ENCODE measurements at places on chromosomes 16 and 17.

DNA sequence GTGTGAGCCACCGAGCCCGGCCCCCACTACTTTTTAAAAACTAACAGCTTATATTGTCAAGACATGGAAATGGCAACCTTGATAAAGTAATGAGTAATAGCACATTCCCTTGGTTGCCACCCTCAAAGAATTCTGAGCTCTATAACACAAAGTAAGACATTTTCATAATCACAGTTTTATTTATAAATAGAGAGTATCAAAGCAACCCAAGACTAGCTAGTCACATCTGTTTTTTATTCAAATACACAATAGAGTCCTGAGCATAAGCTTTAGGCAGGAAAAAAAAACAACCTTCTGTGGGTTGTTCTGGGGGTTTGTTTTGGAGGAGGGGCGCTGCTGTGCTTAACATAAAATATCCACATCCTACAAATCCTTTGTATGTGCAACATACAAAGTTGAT, 68.7 kb downstream of the CEP95 start:
- no peak overlapping the region for H3K27ac ChIP-seq
- peaks cover 6% of the 10 kb centered on the region for H3K36me3 ChIP-seq
- H3K27me3 ChIP-seq: no peaks in the 10 kb centered on the region
- no peak for DNase-seq
- H3K4me3 ChIP-seq: no peak overlapping the region

- H3K27ac ChIP-seq: no peak overlapping the region
- H3K36me3 ChIP-seq: no peaks in the 10 kb centered on the region
- no peak overlapping the region for H3K4me3 ChIP-seq
- H3K27me3 ChIP-seq: no peaks in the 10 kb centered on the region
- no peak for DNase-seq
Measured at GRCh38 chr17:61786088-61786487, 77.2 kb downstream of the BRIP1 start.

DNA sequence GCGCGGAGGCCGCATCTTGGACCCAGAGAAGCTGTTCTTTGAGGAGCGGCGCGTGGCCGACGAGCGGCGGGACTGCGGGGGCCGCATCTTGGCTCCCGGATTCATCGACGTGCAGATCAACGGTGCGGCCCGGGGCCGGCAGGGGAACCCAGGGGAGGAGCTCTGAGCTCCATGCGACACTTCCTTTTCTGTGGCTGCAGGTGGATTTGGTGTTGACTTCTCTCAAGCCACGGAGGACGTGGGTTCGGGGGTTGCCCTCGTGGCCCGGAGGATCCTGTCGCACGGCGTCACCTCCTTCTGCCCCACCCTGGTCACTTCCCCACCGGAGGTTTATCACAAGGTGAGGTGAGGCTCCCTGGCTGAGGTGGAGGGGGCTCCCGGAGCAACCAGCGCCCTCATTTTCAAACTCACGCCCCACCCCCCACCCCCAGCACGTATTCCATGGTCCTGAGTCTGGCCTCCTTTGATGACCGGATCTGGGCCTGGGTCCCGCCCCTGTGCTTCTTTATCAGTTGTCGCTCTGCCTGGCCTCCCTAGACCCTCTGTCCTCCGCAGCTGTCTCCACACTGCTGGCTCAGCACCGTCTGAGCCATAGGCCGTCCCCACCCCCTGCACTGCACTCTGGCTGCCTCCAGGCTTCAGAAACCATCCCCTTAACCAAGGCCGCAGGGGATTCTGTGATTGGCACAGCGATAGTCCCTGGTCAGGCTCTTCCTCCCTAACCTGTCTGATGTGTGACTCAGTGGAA, 787 bp downstream of the AMDHD2 start:
- no peaks in the 10 kb centered on the region for H3K27me3 ChIP-seq
- peak overlapping the region; percentile 54 for H3K4me3 ChIP-seq
- DNase-seq: peak; percentile 9
- peaks cover 4% of the 10 kb centered on the region for H3K36me3 ChIP-seq
- H3K4me1 ChIP-seq: peaks cover 50% of the 10 kb centered on the region

DNA sequence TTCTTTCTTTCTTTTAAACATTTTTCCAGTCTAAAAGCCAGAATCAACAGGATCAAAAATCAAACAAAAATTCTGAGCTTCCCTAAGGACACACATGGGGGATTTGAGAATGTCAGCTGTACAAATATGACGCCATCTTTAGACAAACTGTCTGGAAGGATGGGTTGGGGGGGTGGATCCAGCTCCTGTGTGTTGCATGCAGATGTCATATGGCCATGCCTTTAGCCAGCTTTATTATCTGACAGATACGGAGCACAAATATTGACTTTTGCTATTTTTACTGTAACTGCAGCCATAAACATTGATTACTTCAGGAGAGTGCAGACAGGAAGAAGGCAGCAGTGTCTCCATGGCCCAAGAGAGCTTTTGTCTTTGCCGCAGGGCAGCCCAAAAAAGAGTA, 279.4 kb upstream of the ELAC2 start:
- H3K36me3 ChIP-seq: no peaks in the 10 kb centered on the region
- no peak for DNase-seq
- peak overlapping the region; percentile 33 for H3K27ac ChIP-seq
- no peak overlapping the region for H3K4me3 ChIP-seq
- no peaks in the 10 kb centered on the region for H3K4me1 ChIP-seq

DNA sequence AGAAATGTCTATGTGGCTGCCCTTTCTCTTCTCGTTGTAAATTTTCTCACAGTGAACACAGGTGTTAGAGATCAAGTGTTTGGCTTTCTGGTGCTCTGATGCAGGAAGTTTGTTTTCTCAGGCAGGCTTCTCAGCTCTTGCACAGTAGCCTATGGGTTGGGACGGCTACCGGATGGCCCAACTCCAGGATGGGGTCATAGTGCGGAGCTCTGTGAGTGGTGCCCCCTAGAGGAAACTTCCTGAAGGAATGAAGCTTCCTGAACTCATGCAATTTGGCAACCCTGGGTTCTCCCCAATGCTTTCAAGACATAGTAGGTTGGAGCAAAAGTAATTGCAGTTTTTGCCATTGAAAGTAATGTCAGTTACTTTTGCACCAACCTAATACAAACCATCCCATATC, 407.5 kb upstream of the HSBP1 start:
- no peaks in the 10 kb centered on the region for H3K27me3 ChIP-seq
- no peak overlapping the region for H3K4me3 ChIP-seq
- no peak overlapping the region for H3K27ac ChIP-seq
- H3K36me3 ChIP-seq: no peaks in the 10 kb centered on the region

GRCh38 chr17:7213895-7214299, 5.7 kb downstream of the DLG4 start:
- peaks cover 53% of the 10 kb centered on the region for H3K4me1 ChIP-seq
- no peaks in the 10 kb centered on the region for H3K27me3 ChIP-seq

DNA sequence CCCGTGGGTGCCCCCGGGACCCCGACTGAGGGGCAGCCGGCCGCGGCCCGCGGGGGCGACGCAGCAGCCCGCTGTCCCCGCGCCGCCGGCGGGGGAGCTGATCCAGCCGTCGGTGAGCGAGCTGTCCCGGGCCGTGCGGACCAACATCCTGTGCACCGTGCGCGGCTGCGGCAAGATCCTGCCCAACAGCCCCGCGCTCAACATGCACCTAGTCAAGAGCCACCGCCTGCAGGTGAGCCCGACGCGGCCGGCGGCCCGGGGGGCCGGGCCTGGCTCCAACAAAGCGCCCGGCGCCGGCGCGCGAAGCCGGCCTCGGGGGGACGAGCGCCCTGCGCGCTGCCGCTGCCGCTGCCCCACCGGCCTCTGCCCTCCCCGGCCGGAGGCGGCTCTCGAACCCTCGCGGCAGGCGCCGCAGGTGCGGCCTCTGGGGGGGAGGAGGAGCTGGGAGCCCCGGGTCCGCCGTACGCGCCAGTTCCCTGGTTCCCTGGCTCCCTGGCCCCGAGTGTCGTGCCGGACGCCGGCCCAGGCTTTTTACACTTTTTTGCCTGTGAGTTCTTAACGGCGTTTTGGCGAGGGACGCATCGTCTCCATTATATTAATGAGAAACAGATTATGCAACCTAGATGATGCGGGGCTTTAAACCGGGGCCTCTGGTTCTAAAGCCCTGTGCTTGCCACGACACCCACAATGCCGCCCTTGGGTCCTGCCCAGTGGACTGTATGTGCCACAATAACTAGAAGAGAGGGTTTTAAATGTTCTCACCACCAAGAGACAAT, 521 bp downstream of the ATMIN start:
- H3K36me3 ChIP-seq: peaks cover 3% of the 10 kb centered on the region
- peak overlapping the region; percentile 95 for H3K4me3 ChIP-seq
- H3K27me3 ChIP-seq: no peaks in the 10 kb centered on the region
- peak overlapping the region; percentile 87 for H3K27ac ChIP-seq
- peak; percentile 12 for DNase-seq
- H3K4me1 ChIP-seq: peaks cover 25% of the 10 kb centered on the region

- H3K27me3 ChIP-seq: no peaks in the 10 kb centered on the region
- H3K27ac ChIP-seq: no peak overlapping the region
- H3K36me3 ChIP-seq: no peaks in the 10 kb centered on the region
- DNase-seq: no peak
- H3K4me3 ChIP-seq: no peak overlapping the region
Measured at GRCh38 chr16:15498427-15499175, 64.2 kb downstream of the BMERB1 start.

DNA sequence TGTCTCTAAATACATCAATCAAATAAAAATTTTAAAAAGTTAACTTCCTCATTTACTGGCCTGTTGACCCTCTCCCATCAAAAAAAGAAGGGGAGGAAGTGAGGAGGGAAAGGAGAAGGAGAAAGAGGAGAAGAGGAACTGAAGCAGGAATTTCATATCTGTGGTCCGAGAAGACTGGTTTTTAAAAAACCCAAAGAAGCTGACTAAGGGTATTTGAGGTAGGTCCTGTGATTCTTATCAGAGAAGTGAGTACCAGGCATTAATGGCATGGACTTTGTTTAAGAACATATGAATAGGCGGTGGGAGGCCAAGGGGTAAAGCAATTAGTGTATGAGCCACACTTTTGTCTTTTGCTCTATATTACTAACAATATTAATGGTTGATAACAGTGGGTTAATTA, 2.0 kb downstream of the SLC46A1 start:
- no peak overlapping the region for H3K27ac ChIP-seq
- H3K27me3 ChIP-seq: no peaks in the 10 kb centered on the region
- no peak overlapping the region for H3K4me3 ChIP-seq
- no peak for DNase-seq
- H3K4me1 ChIP-seq: peaks cover 21% of the 10 kb centered on the region
- H3K36me3 ChIP-seq: peaks cover 20% of the 10 kb centered on the region

GRCh38 chr16:53817117-53817755, 113.3 kb downstream of the FTO start:
- no peaks in the 10 kb centered on the region for H3K36me3 ChIP-seq
- DNase-seq: no peak
- no peaks in the 10 kb centered on the region for H3K27me3 ChIP-seq
- H3K4me1 ChIP-seq: peaks cover 12% of the 10 kb centered on the region

GRCh38 chr16:68074850-68075555, 10.2 kb upstream of the NFATC3 start:
- H3K27ac ChIP-seq: no peak overlapping the region
- no peaks in the 10 kb centered on the region for H3K27me3 ChIP-seq
- no peak overlapping the region for H3K4me3 ChIP-seq
- DNase-seq: no peak
- H3K4me1 ChIP-seq: peaks cover 30% of the 10 kb centered on the region
- peaks cover 5% of the 10 kb centered on the region for H3K36me3 ChIP-seq

- no peaks in the 10 kb centered on the region for H3K36me3 ChIP-seq
- no peak for DNase-seq
- no peak overlapping the region for H3K27ac ChIP-seq
- H3K4me3 ChIP-seq: no peak overlapping the region
- H3K4me1 ChIP-seq: no peaks in the 10 kb centered on the region
Measured at GRCh38 chr17:48563385-48563838, 14.7 kb downstream of the HOXB4 start.

GRCh38 chr16:52386694-52387093, 160.2 kb downstream of the TOX3 start:
- H3K27me3 ChIP-seq: no peaks in the 10 kb centered on the region
- H3K36me3 ChIP-seq: no peaks in the 10 kb centered on the region
- no peak for DNase-seq
- no peaks in the 10 kb centered on the region for H3K4me1 ChIP-seq
- H3K4me3 ChIP-seq: no peak overlapping the region
- no peak overlapping the region for H3K27ac ChIP-seq

GRCh38 chr16:88088161-88088581, 136.9 kb downstream of the BANP start:
- no peaks in the 10 kb centered on the region for H3K36me3 ChIP-seq
- no peak overlapping the region for H3K4me3 ChIP-seq
- H3K27ac ChIP-seq: no peak overlapping the region
- no peaks in the 10 kb centered on the region for H3K27me3 ChIP-seq
- no peak for DNase-seq
- no peaks in the 10 kb centered on the region for H3K4me1 ChIP-seq

DNA sequence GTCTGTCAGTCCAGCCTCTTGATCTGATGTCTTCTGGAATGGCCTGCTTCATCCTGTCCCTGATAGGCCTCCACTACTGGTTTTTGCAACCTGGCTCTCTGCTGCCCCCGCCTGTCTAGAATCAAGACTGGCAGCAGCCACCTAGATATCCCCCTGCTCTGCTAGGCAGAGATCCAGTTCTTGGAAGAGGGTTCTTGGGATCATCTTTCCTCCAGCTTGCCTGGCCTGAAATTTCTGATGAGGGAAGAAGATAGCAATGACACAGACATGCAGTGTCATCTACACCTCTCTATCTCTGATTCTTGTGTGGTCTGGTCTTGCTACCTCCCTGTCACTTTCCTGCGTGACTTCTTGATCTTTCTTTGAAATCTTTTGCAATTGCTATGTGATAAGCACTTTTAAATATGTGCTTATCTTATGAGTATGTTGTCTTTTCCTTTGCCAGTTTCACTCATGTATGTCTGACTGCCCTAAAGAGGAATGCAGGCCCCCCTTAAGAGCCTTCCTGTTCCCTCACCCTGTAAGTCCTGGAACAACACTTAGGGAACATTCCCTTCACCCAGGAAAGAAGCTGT, 20.3 kb upstream of the NFATC3 start:
- no peaks in the 10 kb centered on the region for H3K27me3 ChIP-seq
- peaks cover 26% of the 10 kb centered on the region for H3K4me1 ChIP-seq
- H3K36me3 ChIP-seq: peaks cover 47% of the 10 kb centered on the region
- no peak overlapping the region for H3K4me3 ChIP-seq

- DNase-seq: no peak
- no peaks in the 10 kb centered on the region for H3K27me3 ChIP-seq
- peaks cover 35% of the 10 kb centered on the region for H3K4me1 ChIP-seq
- H3K36me3 ChIP-seq: no peaks in the 10 kb centered on the region
- H3K4me3 ChIP-seq: no peak overlapping the region
- peak overlapping the region; percentile 39 for H3K27ac ChIP-seq
Measured at GRCh38 chr17:43640491-43641252, 21.1 kb downstream of the MEOX1 start.

DNA sequence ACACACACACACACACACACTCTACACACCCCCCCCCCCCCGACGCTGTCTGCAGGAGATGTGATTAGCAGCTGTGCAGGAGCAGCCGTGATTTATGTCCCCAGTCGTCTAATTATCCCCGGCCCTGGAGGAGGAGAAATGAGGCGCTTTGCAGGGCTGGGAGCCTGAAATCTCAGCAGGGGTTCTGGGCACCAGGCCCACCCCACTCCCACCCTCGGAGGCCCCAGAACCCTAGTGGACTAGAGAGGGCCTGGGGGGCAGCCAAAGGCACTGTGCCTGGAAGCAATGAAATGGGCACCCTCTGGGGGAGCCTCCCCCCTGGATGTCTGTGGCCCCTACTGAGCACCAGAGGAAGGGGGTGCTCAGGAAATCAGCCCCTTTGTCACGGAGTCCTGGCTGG, 134.2 kb upstream of the CIBAR2 start:
- no peak overlapping the region for H3K27ac ChIP-seq
- H3K27me3 ChIP-seq: no peaks in the 10 kb centered on the region
- no peak overlapping the region for H3K4me3 ChIP-seq
- no peak for DNase-seq
- H3K36me3 ChIP-seq: no peaks in the 10 kb centered on the region
